ENCODE measurements at places on chromosomes 12 and 14. TPM values are rescaled to one million over a fixed set of nuclear protein-coding genes. Genes with fewer than 3 reads are reported as not detected.

CLEC6A gene
- total RNA-seq = not detected

MYF5 gene
- not detected for total RNA-seq

IFNG-AS1 gene
- 2.7 TPM for total RNA-seq

RIMKLB gene
- 5.5 TPM for total RNA-seq

SYT1 gene
- not detected for total RNA-seq

TPH2 gene
- total RNA-seq = not detected

Data from natural killer cell treated with Interleukin-12 subunit alpha and Interleukin-12 subunit beta and Interleukin-15 and Interleukin-18, amount 100 ng/mL, for 72 hours (primary cell).